ENCODE measurements at places on chromosomes 16 and 17.

DNA sequence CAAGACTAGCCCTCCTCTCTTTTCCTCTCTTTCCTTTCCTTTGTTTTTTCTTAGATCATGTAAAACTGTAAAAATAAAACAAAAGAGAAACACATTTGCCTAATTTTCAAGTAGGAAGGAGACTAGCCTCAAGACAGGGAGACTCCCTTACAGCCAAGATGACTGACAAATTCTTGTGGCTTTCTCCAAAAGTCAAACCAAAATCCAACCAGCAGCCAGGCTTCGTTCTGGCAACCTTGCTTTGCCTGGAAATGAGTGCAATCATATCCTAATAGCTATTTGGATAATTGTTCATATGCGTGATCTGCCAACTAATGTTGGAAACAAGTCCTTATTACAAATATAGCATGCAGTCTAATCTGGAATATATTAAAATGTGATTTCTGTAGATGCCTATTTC is 868.9 kb upstream of the SOX9 start:
- peak; percentile 23 for DNase-seq

GRCh38 chr17:47119746-47120520 is 69.2 kb downstream of the CDC27 start:
- no peak for DNase-seq

- no peak for DNase-seq
Observed at GRCh38 chr16:12754824-12755543, 48.7 kb downstream of the CPPED1 start.

DNA sequence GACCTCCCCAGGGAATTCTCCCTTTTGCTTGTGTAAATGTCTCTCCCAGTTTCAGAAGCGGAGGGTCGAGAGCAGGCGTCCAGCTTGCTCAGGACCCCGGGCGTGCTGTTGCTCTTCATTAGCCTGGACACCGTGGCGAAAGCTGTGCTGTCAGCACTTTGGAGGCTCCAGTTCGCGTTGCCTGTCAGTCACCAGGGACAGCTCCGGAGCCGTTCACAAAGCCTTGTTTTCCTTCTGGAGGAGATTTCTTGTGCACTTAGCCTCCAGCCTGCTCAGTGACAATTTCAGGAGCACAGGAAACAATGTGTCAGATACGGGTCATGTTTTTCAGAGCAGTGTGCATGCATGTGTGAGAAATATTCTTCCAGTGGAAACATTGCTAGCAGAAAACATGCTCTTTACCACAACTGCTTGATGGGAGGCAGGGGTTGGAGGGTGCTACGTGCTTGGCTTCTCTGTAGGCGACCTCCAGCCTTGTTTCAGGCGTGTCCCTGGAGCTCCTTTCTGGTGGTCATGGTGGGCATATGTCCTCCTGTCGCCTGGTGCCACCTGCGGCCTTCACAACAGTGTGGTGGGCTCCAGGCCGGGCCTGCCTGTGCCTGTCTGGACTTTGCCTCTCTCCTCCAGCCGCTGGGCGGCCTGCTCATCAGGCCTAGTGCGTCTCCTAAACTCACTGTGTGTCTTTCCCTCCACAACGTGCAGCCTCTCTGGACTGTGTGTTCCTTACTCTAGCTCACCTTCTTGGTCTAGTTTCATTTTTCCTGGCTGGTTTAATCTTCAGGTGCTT is 29.0 kb downstream of the ZNF750 start:
- DNase-seq: no peak

GRCh38 chr17:78986048-78986648 is 6.4 kb upstream of the LGALS3BP start:
- no peak for DNase-seq

- DNase-seq: no peak
Observed at GRCh38 chr16:74451951-74452758, 30.9 kb upstream of the CLEC18B start.

GRCh38 chr17:74325743-74326379 is at the start of gene KIF19:
Gene KIF19 (plus strand): TSS chr17:74326226. CDS start chr17:74326350, 124 bp downstream.
- no peak for DNase-seq

DNA sequence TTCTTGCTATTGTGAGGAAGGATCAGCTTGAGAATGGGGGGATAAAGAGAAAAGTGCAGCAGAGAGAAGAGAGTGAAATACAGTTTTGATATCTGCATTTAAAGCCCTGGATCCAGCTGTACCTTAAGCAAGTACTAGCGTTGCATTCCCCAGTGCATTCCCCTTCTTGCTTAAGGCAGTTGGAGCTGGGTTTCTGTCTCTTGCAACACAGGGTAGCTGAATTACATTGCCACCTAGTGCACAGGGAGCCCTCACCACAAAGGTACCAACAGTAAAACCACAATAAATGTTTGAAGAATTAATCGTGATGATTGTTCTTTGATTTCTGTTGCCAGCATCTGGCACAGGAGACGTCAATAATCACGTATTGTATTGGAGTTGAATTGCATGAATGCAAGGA is 588.7 kb downstream of the RBFOX1 start:
- no peak for DNase-seq

GRCh38 chr16:56399047-56399446 is 26.3 kb downstream of the AMFR start:
- no peak for DNase-seq

DNA sequence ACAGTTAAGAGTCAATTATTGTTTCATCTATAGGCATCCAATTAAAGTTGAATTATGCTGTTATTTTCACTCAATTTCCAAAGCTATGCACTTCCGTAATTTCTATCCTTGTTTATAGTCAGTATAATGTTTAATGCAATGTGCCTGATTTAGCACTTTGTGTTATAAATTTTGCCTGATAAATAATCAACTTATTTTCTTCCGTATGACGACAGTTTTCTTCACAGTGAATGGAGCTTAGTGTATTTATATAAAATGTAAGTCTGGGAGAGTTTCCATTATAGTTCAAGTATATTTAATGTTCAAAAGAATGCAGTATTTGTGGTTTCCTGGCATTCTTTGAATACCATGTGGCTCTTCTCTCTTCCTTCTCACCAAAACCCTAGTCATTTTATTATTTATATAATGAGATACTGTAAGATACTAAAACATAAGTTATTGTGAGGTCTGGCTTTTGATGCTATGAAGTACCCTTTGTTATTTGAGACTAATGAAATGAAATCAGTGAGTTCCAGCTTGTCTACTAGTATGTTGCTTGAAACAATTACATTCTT is 240.6 kb downstream of the PRKCA start:
- DNase-seq: no peak

- DNase-seq: no peak
Observed at GRCh38 chr16:28180655-28181460, 30.9 kb downstream of the XPO6 start.

GRCh38 chr17:50356892-50357510 is 11.1 kb downstream of the XYLT2 start:
- no peak for DNase-seq

- DNase-seq: no peak
Observed at GRCh38 chr17:34254146-34254545, 939 bp upstream of the CCL2 start.

DNA sequence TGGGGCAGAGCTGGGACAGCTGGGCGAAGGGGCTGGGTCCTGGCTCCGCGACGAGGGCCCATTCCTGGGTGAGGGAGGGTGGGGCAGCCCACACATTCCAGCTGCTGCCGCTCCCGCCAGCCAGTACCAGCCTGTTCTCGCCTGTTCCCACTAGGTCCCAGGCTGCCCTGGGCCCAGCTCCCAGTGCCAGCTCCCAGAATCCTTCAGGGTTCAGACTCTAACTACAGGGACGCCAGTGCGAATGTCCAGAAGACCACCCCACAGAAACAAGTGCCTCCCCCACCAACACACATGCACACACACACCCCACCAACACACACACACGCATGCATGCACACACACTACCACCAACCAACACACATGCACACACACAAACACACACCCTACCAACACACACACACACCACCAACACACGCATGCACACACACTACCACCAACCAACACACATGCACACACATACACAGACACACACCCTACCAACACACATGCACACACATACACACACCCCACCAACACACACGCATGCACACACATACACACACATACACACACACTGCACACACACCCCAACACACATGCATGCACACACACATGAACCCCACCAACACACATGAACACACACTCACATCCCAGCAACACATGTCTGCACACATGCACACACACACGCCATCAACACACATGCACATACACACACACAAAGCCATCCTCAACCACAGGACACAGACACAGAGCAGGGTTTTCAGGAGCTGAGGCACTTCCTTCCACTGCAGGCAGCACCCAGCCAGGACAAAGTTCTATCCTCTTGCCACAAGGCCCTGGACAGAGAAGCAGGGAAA is 27.5 kb upstream of the KRT17 start:
- peak; percentile 31 for DNase-seq

GRCh38 chr17:20992987-20993862 is 49.6 kb downstream of the USP22 start:
- peak; percentile 81 for DNase-seq

GRCh38 chr16:66152181-66152580 is 214.3 kb upstream of the CDH5 start:
- no peak for DNase-seq

DNA sequence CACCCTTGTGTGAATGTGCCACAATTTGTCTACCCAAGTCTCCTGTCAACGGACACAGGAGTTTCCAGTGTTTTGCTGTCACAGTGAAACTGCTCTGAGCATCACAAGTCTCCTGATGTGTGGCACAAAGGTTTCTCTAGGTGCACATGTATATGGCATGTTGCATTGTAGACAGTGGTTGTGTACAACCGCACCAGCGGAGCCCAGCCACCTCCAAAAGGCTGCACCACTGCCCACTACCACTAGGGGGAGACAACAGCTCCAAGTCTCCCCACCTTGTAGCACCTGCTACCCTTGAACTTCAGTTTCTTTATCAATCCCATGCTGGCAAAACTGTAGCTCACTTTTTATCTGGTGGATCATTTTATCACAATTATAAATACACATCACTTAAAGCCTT is 95.5 kb upstream of the ZNF469 start:
- DNase-seq: no peak

GRCh38 chr17:74893936-74894671 is 671 bp upstream of the FADS6 start:
- DNase-seq: no peak

DNA sequence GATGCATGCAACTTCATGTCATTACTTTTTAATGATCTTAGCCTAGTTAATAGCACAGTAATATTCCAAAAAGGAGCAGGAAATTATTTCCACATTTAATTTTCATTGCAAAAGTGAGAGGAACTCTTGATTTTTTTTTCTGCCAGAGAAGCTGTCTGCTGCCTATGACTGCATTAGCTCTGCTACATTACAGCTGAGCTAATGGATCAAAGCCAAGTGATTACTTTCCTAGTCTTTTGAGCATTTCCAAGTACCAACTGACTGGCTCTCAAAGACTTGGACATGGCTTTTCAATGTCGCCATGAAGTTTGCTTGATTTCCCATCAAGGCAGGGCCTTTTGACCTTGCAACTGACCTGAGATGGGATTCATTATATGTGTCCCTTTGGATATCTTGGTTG is 356.6 kb upstream of the XYLT1 start:
- DNase-seq: no peak

GRCh38 chr16:70418274-70418992 is 20.5 kb downstream of the ST3GAL2 start:
- no peak for DNase-seq

- DNase-seq: peak; percentile 54
Observed at GRCh38 chr17:57440522-57441269, 184.4 kb downstream of the MSI2 start.

- DNase-seq: no peak
Observed at GRCh38 chr16:2333772-2334379, 6.7 kb downstream of the ABCA3 start.

- no peak for DNase-seq
Observed at GRCh38 chr16:24482681-24483202, 56.6 kb upstream of the RBBP6 start.

- no peak for DNase-seq
Observed at GRCh38 chr16:68698091-68698490, 39.0 kb upstream of the CDH1 start.

- no peak for DNase-seq
Observed at GRCh38 chr16:50763211-50763610, 21.3 kb downstream of the CYLD start.

- no peak for DNase-seq
Observed at GRCh38 chr17:81190591-81190990, 24.6 kb upstream of the AATK start.

- DNase-seq: no peak
Observed at GRCh38 chr17:50430821-50431618, 5.0 kb downstream of the ACSF2 start.

DNA sequence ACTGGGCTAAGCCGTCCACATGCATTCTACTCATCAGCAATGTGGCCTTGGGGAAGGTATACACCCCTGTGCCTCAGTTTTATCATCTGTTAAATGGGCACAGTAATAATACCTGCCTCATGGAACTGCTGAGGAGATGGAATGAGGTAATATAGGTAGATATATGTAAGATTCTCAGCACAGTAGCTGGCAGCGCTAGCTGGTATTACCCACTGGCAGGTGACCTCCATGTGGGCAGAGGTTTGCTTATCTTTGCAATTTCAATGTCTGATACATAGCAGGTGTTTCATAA is 1.2 kb upstream of the SGCA start:
- DNase-seq: no peak

GRCh38 chr16:72876221-72876620 is 171.7 kb downstream of the ZFHX3 start:
- DNase-seq: peak; percentile 72

DNA sequence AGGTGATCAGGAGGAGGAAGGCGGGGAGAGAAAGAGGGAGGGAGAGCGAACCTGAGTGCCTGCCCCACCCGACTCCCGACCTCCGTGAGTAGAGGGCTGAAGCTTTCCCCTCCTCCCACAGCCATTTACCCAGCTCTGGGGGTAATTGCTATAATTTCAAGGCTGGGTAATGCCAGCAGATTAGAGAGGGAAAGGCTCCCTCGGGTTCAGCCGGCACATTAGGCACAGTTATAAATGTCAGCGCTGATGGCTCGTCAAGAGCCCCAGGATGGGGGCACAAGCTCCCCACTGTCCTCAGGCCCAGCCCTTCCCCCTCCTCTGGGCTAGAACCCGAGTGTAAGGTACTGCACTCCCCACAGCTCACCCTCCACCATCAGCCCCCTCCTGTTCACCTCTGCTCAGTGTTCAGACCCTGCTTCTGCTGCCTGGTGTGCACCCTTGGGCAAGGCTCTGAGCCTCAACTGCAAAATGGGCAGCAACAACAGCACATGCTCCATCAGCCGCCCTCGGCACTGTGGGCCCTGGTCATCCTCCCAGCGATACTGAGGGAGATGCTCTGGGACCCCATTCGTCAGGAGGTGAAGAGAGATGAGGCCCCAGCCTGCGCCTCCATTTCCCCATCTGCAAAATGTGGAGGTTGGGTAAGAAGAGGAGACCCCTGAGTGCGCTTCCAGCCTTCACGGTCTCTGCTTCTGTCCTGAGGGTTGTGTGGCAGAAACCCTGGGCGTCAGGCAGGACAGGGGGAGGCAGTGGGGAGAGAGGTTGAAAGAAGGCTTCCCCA is 77.2 kb downstream of the NT5M start:
- DNase-seq: no peak
